IMR-90 (cell line): ENCODE measurements at places on chromosomes 12 and 14. TPM values are rescaled to one million over a fixed set of nuclear protein-coding genes. Genes with fewer than 3 reads are reported as not detected.

The GPD1 gene
- 0.05 and 0.06 TPM in 2 replicates for polyA plus RNA-seq

The PRB3 gene
- not detected in 2 replicates for polyA plus RNA-seq

The IFNG-AS1 gene
- not detected in 2 replicates for polyA plus RNA-seq

The LPAR5 gene
- polyA plus RNA-seq, result not detected in 2 replicates

The SERPINA12 gene
- polyA plus RNA-seq, result not detected in 2 replicates

The NFYB gene
- polyA plus RNA-seq, result 19.8 and 28.4 TPM in 2 replicates

The KRT85 gene
- polyA plus RNA-seq, result not detected in 2 replicates

The CCND2 gene
- 0.73 and 1.1 TPM in 2 replicates for polyA plus RNA-seq

The MSI1 gene
- not detected in 2 replicates for polyA plus RNA-seq

The GPR68 gene
- polyA plus RNA-seq, result 0.94 and 1.0 TPM in 2 replicates

The WIF1 gene
- polyA plus RNA-seq, result not detected in 2 replicates

The AKAP6 gene
- polyA plus RNA-seq, result 0.22 TPM in 2 replicates

The PAH gene
- polyA plus RNA-seq, result not detected in 2 replicates

The SMCO2 gene
- 0.19 and 0.33 TPM in 2 replicates for polyA plus RNA-seq

The SERPINA6 gene
- not detected in 2 replicates for polyA plus RNA-seq

The RBM25 gene
- polyA plus RNA-seq, result 26.6 and 32.9 TPM in 2 replicates

The CLEC4D gene
- not detected in 2 replicates for polyA plus RNA-seq

The PAPOLA gene
- polyA plus RNA-seq, result 71.7 and 73.8 TPM in 2 replicates

The DDX24 gene
- 126 and 134 TPM in 2 replicates for polyA plus RNA-seq

The ESR2 gene
- 0.03 TPM in 1 of 2 replicates, not detected in the other for polyA plus RNA-seq

The LIN7A gene
- 9.1 and 10.8 TPM in 2 replicates for polyA plus RNA-seq

The SYT1 gene
- 2.5 and 2.8 TPM in 2 replicates for polyA plus RNA-seq

The CIROP gene
- 0.31 and 0.37 TPM in 2 replicates for polyA plus RNA-seq

The PLBD2 gene
- 37.1 and 44.5 TPM in 2 replicates for polyA plus RNA-seq

The ZNF385A gene
- 2.5 and 2.9 TPM in 2 replicates for polyA plus RNA-seq

The TNFRSF1A gene
- polyA plus RNA-seq, result 136 and 138 TPM in 2 replicates

The COX8C gene
- polyA plus RNA-seq, result not detected in 2 replicates

The CLEC1B gene
- polyA plus RNA-seq, result not detected in 2 replicates

The LALBA gene
- not detected in 2 replicates for polyA plus RNA-seq

The FKBP3 gene
- 40.2 and 45.3 TPM in 2 replicates for polyA plus RNA-seq

The ACOT4 gene
- 0.22 and 0.34 TPM in 2 replicates for polyA plus RNA-seq

The ERBB3 gene
- 1.4 and 1.5 TPM in 2 replicates for polyA plus RNA-seq

The PTPN6 gene
- 0.14 TPM in 1 of 2 replicates, not detected in the other for polyA plus RNA-seq

The CAPZA3 gene
- not detected in 2 replicates for polyA plus RNA-seq

The TTLL5 gene
- polyA plus RNA-seq, result 9.3 and 11.9 TPM in 2 replicates

The KICS2 gene
- 2.3 and 2.4 TPM in 2 replicates for polyA plus RNA-seq

The C3AR1 gene
- 0.31 and 0.42 TPM in 2 replicates for polyA plus RNA-seq

The METTL1 gene
- 27.5 and 31.4 TPM in 2 replicates for polyA plus RNA-seq

The PRH2 gene
- 0.34 TPM in 1 of 2 replicates, not detected in the other for polyA plus RNA-seq

The TIGAR gene
- polyA plus RNA-seq, result 9.2 and 13.7 TPM in 2 replicates

The CLEC1A gene
- not detected in 2 replicates for polyA plus RNA-seq

The ZNF10 gene
- 3.3 and 4.1 TPM in 2 replicates for polyA plus RNA-seq

The TRIM9 gene
- 0.09 and 0.24 TPM in 2 replicates for polyA plus RNA-seq

The INHBE gene
- 1.2 and 1.7 TPM in 2 replicates for polyA plus RNA-seq

The ASPG gene
- polyA plus RNA-seq, result not detected in 2 replicates

The SLCO1A2 gene
- polyA plus RNA-seq, result not detected in 2 replicates

The RNASE3 gene
- polyA plus RNA-seq, result not detected in 2 replicates

The TOMM20L gene
- not detected in 2 replicates for polyA plus RNA-seq

The ITGB7 gene
- 0.44 and 0.60 TPM in 2 replicates for polyA plus RNA-seq

The ARHGEF25 gene
- 17.1 and 17.9 TPM in 2 replicates for polyA plus RNA-seq

The TESPA1 gene
- not detected in 2 replicates for polyA plus RNA-seq
